ENCODE measurements at places on chromosomes 5 and 9.
A peak's percentile ranks its signal among the peaks of the same experiment; 100 is the strongest.

- DNase-seq: no peak
- H3K27me3 ChIP-seq: no peaks in the 10 kb centered on the region
- H3K4me3 ChIP-seq: no peak overlapping the region
These were observed 56.2 kb upstream of the ZSWIM6 start for GRCh38 chr5:61275841-61276240.

- no peak for DNase-seq
- H3K36me3 ChIP-seq: peaks cover 17% of the 10 kb centered on the region
- H3K27ac ChIP-seq: peak overlapping the region; percentile 94
- H3K4me3 ChIP-seq: peak overlapping the region; percentile 48
- H3K4me1 ChIP-seq: peaks cover 91% of the 10 kb centered on the region
These were observed 14.6 kb upstream of the TNIP1 start for GRCh38 chr5:151095341-151096000.

GRCh38 chr5:10293907-10294662, 13.6 kb downstream of the CMBL start:
- no peak for DNase-seq
- no peak overlapping the region for H3K4me3 ChIP-seq
- peaks cover 15% of the 10 kb centered on the region for H3K27me3 ChIP-seq
- H3K36me3 ChIP-seq: no peaks in the 10 kb centered on the region
- H3K4me1 ChIP-seq: no peaks in the 10 kb centered on the region

GRCh38 chr9:126461608-126462007, 135.0 kb downstream of the MVB12B start:
- H3K4me3 ChIP-seq: no peak overlapping the region
- H3K27me3 ChIP-seq: no peaks in the 10 kb centered on the region
- H3K4me1 ChIP-seq: no peaks in the 10 kb centered on the region
- H3K36me3 ChIP-seq: no peaks in the 10 kb centered on the region

DNA sequence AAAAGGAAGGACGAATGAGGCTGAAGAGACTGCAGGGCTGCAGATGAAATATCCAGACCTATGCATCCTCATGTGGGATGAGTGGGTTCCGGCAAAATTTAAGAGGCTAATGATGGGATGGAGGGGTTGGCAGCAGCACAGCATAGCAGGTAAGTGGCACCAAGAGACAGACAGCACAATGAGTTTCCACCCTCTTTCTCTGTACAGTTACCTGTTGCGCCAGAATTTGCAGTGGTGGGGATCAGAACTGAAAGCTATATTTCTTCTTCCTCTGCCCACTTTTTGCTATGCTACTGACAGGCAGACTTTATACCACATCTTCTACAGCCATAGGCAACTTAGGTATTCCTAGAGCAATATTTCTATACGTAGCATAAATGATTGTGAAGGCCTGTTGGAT, 227.0 kb downstream of the EPB41L4A start:
- no peaks in the 10 kb centered on the region for H3K4me1 ChIP-seq
- H3K27ac ChIP-seq: no peak overlapping the region
- peaks cover 14% of the 10 kb centered on the region for H3K27me3 ChIP-seq
- H3K36me3 ChIP-seq: no peaks in the 10 kb centered on the region
- no peak for DNase-seq

DNA sequence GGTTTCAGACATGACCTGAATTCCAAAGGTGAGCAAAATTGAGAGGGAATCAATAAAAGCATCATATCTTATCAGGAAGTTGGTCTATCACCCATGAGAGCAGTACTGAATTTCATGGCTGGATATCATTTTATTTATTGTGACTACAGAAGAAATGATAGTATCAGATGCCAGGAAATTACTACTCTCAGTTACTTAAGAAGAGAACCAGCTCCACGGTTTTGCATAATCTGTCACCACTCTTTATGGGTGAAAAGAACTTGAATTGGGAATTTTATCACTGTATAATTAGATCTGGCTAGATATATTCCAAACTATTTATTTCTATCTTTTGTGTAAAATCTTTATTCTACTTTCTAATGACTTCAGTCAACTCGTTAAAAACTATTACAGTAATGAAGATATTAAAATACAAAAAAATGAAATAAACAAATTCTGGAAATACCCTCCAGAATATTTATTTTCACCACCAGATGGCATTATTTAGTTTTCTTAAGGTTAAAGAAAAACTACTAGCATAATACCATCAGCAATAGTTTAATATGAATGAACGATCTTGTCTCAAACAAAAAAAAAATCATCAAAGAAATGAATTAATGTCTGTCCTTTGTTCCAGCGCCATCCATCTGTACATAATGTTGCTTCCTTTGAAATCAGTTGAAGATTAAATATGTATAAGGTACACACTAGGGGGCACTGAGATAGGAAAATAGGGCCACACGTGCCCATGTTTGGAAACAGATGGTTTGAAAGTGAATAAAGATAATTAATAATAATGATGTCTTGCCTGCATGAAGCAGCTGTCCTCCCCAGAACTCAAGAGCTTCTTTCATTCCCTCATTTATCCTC, 84.7 kb upstream of the SLCO6A1 start:
- H3K4me1 ChIP-seq: peaks cover 1% of the 10 kb centered on the region
- H3K36me3 ChIP-seq: no peaks in the 10 kb centered on the region
- H3K4me3 ChIP-seq: no peak overlapping the region
- H3K27me3 ChIP-seq: no peaks in the 10 kb centered on the region
- H3K27ac ChIP-seq: no peak overlapping the region

GRCh38 chr5:15695215-15695731, 195.3 kb downstream of the FBXL7 start:
- DNase-seq: no peak
- no peaks in the 10 kb centered on the region for H3K36me3 ChIP-seq
- H3K4me1 ChIP-seq: no peaks in the 10 kb centered on the region
- H3K27ac ChIP-seq: no peak overlapping the region

Measured in activated B cell treated with CpG ODN at 0.5 μM for 24 hours (primary cell).